ENCODE measurements at places on chromosomes 1 and 21.

GRCh38 chr1:90193116-90193515, 198.2 kb downstream of the ZNF326 start:
- peak; percentile 87 for DNase-seq

- DNase-seq, result no peak
These were observed 27.6 kb downstream of the USP33 start for GRCh38 chr1:77732090-77732489.

DNA sequence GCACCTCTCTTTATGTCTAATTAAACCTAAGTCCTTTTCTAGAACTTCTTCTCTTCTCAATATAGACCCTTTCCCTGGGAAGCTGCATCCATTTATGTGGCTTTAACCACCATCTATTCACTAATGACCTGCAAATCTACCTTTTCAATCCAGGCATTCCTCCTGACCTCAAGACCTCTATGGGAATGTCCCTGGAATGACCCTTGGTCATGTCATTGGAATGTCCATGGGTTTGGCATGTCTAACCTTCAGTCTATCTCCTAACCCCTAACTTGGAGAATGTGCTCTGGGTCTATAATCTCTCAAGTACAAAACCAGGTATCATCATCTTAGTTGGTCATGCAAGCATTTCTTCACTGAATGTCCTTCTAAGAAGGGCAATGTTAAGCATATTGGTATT, 196.1 kb downstream of the KCNH1 start:
- DNase-seq, result no peak

DNA sequence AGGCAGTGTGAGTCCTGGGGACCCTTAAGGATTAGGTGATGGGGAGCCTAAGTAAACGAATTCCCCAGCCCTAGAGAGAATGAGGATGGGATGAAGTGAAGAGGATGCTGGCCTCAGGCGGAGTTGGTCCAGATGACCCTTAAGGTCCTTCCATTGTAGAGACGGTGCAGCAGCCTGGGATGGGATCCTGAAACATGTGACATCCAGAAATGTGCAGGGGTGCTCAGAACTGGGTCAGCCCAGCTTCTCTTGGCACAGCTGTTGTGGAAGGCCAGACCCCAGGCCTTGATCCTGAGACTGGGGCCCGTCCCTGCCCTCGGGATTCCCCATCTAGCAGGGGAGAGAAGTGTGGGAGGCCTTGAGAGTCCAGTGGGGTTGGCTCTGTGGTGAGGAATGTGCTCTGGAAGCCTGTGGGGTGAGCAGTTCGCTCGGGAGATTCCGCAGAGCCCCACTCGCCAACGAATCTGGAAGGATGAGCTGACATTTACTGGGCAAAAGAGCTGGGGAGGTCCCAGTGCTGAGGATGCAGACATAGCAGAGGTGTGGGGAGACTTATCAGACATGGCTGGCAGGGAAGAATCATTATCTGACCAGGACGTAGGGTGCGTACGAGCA, 28.1 kb downstream of the A3GALT2 start:
- no peak for DNase-seq

DNA sequence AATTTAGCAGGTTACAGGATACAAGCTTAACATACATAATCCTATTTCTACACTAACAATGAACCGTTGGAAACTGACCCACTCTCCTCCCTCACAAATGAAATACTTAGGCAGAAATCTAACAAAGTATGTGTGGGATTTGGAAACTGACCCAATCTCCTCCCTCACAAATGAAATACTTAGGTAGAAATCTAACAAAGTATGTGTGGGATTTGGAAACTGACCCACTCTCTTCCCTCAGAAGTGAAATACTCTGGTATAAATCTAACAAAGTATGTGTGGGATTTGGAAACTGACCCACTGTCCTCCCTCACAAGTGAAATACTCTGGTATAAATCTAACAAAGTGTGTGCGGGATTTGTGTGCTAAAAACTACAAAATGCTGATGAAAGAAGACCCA, 60.3 kb downstream of the TRAF5 start:
- no peak for DNase-seq

- no peak for DNase-seq
These were observed 815.6 kb downstream of the LTN1 start for GRCh38 chr21:28177124-28177523.

DNA sequence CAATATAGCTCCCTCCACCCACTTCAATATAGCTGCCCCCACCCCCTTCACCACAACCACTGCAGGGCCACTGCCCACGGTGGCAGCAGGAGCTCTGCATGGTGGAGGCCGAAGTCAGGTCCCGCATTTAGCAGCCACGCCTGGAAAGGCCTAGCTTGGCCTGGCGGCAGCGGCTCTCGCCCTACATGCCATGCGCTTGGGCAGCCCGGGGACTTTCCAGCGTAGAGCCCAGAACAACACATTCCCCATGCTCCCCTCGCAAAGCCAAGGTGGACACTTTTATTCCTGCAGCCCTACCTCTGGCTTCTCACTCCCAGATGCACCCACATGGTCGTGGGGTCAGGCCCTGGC, 37.1 kb downstream of the LHX4 start:
- no peak for DNase-seq

GRCh38 chr1:28518000-28518744, 12.3 kb downstream of the RCC1 start:
- peak; percentile 91 for DNase-seq

GRCh38 chr21:45767071-45768006, 123.8 kb downstream of the PCBP3 start:
- no peak for DNase-seq

GRCh38 chr1:82775406-82776000, 974.8 kb downstream of the ADGRL2 start:
- DNase-seq, result peak; percentile 54

DNA sequence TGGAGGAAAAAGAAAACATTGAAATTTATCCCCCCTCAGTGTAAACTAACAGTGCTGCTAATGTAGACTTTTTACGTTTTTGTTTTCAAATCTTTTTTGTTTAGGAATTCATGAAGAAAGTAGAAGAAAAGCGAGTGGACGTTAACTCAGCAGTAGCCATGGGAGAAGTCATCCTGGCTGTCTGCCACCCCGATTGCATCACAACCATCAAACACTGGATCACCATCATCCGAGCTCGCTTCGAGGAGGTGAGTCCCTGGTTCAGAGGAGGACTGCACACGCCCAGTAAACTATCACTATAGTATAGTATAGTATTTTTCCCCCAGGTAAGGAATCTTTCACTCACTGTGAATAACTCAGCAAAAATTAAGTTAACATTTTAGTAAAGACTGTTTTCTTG, 37.8 kb upstream of the BMP8A start:
- no peak for DNase-seq

GRCh38 chr1:154583773-154584172, 16.2 kb downstream of the CHRNB2 start:
- peak; percentile 14 for DNase-seq

GRCh38 chr1:155003766-155004351, 1.3 kb downstream of the ZBTB7B start:
- DNase-seq, result peak; percentile 84

DNA sequence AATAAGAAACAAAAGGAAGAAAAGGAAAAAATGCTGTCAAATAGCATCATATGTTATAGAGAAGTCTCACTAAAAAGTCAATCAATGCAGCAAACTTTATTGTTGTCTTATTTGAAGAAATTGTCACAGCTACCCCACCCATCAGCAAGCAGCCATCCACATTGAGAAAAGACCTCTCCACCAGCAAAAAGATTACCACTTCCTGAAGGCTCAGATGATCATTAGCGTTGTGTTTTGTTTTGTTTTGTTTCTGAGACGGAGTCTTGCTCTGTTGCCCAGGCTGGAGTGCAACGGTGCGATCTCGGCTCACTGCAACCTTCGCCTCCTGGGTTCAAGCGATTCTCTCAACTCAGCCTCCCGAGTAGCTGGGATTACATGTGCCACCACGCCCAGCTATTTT, 29.0 kb downstream of the ATP2B4 start:
- no peak for DNase-seq

DNA sequence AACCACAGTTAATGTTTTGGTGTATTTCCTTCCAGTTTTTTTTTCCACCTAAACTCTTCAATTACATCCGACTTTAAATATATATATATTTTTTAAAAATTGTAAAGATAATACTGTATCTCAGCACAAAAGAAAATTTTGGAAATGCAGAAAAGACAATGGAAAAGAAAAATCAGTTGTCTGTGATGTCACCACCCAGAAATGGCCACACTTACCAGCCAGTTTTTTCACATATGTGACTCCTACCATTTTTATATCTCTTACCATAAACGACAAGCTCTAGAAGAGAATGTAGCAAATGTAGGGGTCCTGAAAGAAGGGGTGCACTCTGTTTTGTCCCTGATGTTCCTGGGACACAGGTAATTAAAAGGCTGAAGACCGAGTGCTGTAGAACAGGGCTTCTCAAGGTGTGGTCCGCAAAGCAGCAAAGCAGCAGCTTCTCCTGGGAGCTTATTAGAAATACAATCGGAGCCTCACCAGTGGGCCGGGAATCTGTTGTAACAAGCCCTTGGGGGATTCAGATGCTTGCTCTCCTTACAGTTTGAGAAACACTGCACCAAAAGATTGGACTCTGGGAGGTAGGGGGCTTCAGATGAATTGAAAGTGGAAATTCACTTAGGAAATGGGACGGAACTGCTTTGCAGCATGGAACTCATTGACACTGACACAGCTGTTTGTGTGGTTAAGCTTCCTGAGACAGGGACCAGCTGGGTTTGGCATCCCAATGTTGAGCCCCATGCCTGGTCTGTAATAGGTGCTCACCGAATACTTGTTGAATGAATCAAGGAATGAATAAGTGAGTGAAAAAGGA, 44.1 kb downstream of the ALPL start:
- no peak for DNase-seq

GRCh38 chr1:158654086-158654485, 32.4 kb downstream of the SPTA1 start:
- DNase-seq, result no peak

- no peak for DNase-seq
These were observed 553.4 kb downstream of the PLPP3 start for GRCh38 chr1:56025942-56026341.

DNA sequence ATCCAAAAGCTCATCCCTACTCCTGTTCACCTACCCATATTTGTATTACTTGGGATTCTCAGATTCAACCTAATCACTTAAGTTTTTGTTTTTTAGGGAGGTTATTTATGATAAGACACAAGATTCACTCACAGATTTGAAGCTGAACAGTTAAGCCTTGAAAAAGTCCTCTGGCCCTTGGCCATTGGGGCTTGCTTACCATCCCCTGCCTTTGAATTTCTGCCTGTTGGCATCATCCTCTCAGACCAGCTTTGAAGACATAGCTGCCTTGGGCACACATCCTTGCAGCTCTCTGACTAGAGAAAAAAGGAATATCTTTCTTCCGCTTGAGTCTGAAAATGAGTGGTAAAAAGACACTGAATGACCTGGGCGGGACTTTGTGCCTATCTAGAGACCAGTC, 41.8 kb upstream of the RALGPS2 start:
- no peak for DNase-seq

- peak; percentile 59 for DNase-seq
These were observed 292.9 kb upstream of the DUSP10 start for GRCh38 chr1:222034790-222035189.

- no peak for DNase-seq
These were observed 72.1 kb downstream of the RGS13 start for GRCh38 chr1:192707978-192708547.

GRCh38 chr21:46294647-46295176, 8.6 kb downstream of the YBEY start:
- peak; percentile 24 for DNase-seq

DNA sequence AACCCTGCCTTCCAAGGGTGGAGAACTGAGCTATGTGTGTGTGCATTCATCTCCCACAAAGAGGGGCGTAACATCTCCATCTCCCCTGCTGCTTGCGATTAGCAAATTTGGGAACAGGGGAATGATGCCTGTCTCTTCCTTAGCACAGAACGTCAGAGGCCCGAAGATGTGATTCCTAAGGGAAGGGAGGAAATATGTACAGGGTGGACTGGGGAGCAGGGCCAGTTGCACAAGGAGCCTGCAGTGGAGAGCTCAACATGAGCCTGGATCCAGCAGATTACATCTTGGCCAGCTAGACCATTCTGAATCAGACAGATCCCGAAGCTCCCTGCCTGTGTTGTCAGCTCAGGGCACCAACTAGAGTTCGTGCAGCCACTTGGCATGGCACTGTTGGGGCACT, 118.1 kb downstream of the NGF start:
- DNase-seq, result no peak

DNA sequence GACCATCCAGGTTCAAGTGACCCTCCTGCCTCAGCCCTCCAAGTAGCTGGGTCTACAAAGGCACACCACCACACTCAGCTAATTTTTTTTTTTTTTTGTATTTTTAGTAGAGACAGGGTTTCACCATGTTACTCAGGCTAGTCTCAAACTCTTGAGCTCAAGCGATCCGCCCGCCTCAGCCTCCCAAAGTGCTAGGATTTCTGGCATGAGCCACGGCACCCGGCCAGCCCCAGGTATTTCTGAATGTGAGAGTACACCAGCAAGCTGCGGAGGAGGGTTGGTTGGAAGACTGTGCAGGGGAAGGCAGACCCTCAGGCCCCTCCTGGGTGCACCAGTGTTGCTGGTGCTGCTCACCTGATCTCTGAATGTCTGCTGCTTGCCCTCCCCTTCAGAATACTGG, 33.1 kb upstream of the SIM2 start:
- no peak for DNase-seq

DNA sequence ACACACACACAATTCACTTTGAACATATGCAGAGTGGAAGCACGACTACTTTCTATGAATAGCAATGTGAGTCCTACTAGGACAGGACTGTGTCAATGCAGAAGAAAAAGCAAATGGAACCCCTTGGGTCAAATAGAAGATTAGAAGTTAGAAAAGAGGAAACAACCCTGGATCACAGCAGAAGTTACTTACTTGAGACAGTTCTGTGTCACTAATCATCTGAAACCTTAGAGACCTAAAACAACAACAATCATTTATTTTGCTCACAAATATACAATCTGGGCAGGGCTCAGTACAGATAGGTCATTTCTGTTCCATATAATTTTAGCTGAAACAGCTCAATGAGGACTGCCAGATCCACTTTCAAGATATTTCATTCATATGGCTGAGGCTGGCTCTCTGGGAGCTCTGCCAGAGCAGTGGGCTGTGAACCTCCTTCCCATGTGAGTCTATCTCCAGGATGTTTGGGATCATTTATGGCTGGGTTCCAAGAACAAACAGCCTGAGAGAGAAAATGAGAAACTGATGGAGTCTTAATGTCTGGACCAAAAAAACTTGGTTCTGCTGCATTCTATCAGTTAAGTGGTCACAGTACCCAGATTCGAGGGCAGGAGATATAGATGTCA, 42.5 kb upstream of the IL10 start:
- DNase-seq, result peak; percentile 42

GRCh38 chr1:48092401-48092800, 95.2 kb upstream of the TRABD2B start:
- DNase-seq, result no peak

- DNase-seq, result no peak
These were observed 6.8 kb downstream of the SLC5A9 start for GRCh38 chr1:48229317-48229716.

All from NCI-H69 (cell line).